ENCODE measurements at places on chromosomes 7 and 10.

GRCh38 chr7:11192506-11192905 is 218.8 kb downstream of the PHF14 start:
- no peak for DNase-seq

DNA sequence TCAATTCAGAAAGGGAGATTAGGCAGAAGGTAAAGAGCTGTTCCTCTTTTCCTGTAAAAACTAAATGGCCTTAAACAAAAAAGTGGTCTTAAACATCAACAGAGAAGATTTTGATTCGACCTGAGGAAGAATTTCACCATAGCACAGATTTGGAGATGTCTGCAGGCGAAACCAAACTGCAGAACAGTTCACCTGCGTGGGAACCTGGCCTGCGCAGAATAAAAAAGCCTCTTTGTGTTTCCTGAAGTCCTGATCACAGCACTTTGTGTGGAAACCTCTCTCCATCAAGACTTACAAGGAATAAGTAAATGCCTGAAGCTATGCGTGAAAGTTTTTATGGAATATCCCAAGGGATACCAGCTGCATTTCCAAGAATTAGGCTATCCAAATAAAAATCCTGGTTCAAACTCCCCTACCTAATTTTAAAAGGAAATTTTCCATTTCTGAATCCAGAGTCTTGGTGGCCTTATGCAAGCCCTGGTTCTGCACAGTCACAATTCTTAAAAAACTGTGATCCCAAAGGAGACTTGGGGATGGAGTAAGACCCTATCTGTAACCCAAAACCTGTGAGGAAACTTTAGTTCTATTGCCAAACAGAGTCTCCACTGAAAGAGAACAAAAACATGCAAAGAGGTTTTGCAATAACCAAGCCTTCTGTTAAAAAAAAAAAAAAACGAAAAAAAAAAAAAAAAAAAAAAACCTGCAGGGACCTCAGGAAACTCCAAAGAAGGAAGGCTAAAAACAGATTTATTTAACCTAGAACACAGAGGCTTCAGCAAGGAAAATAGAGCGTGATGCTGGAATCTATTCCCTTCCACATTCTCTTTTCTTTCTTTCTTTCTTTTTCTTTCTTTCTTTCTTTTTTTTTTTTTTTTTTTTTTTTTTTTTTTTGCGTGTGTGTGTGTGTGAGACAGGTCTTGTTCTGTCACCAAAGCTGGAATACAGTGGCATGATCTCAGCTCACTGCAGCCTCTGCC is 10.4 kb downstream of the CALML3 start:
- DNase-seq, result no peak

DNA sequence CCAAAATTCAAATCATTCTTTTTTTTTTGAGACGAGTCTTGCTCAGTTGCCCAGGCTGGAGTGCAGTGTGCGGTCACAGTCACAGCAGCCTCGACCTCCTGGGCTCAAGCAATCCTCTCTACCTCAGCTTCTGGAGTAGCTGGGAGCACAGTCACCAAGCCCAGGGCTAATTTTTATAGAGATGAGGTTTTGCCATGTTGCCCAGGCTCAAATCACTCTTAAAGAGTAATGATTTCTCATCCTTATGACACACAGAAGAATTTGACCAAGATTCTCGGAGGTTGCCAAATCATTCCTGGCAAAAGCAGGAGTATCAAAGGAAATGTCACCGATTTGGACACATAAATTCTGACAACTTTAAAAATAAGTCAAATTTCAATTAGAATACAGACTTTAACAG is 39.1 kb downstream of the SIRT1 start:
- DNase-seq, result no peak

DNA sequence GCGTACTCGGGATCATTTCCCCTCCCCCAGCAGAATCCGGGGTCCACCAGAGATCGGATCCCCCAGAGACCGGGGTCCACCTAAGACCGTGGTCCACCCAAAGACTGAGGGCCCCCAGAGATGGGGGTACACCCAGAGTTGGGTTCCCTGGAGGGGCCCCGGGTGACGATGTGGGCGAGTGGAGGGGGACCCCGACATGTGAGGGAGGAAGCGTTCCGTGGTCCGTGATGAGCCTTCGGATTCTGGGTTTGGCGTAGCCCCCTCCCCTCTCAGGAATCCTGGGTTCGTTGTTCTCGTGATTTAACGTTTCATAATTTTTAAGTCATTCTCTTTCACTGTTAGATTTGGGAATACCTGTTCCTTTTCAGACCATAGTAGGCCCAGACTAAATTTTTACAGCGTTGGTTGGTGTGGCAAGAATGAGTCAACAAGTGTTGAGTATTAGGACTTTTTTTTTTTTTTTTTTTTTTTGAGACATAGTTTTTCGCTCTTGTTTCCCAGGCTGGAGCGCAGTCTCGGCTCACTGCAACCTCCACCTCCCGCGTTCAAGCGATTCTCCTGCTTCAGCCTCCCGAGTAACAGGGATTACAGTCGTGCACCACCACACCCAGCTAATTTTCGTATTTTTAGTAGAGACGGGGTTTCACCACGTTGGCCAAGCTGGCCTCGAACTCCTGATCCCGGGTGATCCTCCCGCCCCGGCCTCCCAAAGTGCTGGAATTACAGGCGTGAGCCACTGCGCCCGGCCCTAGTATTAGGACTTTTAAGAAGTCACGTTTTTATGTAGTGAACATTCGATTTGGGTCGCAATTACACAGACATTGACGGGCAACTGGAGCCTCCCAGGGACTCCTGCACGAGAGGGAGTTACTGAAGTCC is 672 bp downstream of the GTPBP4 start:
- no peak for DNase-seq

DNA sequence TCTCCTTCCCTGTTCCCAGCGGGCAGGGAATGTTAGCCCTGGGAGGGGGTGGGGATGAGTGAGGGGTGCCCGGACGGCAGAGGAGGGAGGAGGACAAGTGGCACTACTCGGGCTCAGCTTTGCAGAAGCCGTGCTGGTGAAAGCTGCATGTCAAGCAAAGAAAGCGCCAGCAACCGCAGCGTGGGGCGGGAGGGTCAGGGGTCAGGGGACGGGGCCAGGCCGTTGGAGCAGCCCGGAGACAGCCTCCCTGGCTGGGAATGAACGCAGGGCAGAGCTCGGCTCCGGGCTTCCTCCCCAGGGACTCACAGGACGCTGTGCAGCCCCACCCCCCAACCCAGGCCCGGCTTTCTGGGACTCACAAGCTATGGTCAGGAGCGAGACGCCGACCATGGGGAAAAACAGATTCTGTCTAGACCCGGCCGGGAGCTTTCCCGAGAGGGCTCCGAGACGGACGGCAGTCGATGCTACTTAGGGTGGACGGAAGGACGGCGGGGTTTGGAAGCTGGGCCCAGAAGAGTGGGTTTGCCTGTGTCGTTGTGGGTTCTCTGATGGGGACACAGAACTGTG is 113.4 kb downstream of the VIPR2 start:
- DNase-seq, result no peak

- DNase-seq, result no peak
These were observed 4.4 kb upstream of the SNX13 start for GRCh38 chr7:17944720-17945119.

DNA sequence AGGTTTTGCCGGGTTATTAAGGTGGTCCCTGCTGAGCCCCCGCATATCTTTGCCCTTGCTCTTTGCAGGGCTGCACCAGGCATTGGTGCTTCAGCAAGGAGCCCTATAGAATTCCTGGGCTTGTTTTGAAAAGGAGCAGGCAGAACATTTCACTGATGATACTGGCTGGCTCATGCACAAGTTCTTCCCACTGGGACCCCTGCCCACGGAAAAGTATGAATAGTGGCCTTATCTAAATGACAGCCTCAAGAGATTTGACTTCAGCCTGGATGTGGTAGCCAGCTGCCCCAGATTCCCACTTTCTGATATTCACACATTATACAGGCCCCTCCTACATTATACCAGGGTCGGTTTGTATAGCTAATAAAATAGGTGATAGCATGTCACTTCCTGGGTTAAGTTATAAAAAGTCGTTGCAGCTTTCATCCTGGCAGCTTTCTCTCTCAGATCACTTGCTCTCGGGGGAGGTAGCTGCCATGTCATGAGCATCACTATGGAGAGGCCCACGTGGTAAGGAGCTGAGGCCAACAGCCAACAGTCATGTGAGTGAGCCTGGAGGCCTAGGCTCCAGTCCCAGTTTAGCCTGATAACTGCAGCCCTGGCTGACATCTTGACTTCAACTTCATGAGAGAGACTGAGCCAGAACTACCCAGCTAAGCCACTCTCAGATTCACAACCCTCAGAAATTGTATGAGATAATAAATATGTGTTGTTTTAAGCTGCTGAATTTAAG is 16.8 kb upstream of the CRTAC1 start:
- no peak for DNase-seq

GRCh38 chr7:108402865-108403264 is 53.4 kb downstream of the NRCAM start:
- DNase-seq, result no peak

DNA sequence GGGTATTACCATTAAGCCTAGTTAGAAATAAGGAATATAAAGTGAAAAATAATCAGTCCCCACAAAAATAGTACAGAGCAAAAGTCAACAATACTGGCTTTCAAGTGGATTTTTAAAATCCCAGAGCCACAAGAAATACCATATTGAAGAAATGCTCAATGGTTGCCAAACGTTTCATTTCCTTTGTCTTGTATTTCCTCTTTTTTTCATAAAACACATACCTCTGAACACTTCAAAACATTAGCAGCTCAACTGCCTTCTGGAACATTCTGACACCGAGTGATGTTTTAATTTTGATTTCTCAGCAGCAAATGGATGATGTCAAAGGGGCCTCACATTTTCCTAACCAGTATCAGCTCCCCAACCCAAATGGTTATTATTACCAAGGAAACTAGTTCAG is 10.5 kb downstream of the NOD1 start:
- no peak for DNase-seq

DNA sequence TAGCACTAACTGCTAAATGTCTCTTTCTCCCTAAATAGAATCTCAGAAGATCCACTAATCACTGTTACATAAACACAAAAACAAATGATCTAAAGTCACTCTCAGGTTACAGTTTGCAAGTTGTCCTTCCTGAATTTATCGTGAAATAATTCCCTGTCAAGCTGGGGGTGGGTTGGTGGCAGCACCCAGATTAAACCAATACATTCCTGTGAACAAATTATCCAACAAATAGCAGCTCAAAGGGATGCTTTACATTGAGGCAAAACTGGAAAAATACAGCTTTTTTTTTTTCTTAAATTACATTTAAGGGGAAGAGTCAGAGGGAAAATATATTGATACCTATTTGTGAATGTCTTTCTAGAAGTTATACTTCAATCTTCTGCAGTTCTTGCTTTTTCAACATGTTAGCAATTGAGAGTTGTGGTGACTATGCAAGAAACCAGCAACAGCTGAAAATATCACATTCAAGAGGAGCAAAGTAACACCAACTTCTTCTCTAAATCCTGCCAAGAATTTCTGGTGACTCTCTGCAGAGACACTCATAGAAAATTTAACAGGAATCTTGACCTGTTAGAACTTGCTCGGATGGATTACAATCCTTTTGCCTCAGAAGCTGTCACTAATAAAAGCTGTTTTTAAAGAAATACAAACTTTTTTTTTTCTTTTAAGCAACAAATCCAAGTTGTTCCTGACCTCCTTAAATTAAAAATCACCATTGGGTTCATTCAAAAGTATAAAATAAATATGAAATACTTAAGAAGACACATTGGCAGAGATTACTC is 18.9 kb downstream of the LMOD2 start:
- no peak for DNase-seq

DNA sequence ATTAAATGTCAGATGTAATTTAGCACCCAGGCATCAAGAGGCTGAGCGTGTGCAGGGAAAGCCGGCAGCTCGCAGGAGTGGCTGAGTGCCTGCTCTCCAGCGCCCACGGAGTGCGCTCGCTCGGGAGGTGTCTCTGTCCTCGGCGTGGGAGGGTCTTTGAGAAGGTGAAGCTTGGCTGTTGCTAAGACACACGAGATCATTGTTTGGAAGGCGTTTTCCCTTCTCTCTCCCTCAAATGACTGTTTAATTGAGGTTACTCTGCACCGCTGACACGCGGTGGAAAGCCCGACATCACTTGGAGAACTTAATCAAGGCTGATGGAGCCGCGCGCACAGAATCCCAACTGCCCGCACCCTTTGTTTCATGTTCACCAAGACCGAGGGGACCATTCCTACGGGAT is 414.6 kb downstream of the DNAJB6 start:
- no peak for DNase-seq

GRCh38 chr10:70432101-70432500 is 9.4 kb downstream of the NODAL start:
- no peak for DNase-seq

- peak; percentile 54 for DNase-seq
These were observed 20.5 kb upstream of the RASGEF1A start for GRCh38 chr10:43287056-43288007.

DNA sequence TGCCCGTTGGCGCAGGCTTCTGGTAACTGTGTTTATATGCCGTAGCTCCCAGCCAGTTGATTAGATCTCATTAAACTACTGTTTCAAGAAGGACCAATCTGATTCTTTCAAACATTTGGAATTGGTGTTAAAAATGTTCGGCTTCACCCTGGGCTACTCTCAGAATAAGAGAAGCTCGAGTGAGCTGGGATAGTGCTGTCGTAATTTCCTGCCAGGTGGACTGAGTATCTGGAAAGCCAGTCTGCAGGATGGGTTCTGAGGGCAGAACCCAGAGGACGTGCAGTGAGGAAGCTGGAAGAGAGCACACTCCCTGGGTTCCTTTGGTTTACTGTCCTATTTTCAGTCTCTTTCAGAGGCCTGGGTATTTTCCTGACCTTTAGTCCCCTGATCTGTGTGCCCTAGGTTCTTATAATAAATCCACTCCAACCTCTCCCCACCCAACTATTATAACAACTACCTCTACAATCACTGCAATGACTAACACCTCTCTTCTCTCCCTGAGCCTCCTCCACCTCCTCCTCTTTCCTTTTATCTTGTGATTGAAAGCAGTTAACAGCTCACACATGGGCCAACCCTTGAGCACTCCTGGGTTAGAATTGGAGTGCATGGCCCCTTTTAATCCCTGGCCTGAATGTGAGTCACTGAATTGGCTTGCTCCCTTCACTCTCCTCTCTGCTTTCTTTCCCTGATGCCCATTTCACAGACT is 63.0 kb downstream of the AOAH start:
- DNase-seq, result no peak

GRCh38 chr7:108860615-108861014 is 290.9 kb downstream of the DNAJB9 start:
- no peak for DNase-seq

- no peak for DNase-seq
These were observed 539.3 kb upstream of the TEX47 start for GRCh38 chr7:89334797-89335196.

Data from activated CD4-positive, alpha-beta T cell treated with anti-CD3 and anti-CD28 coated beads for 4 hours (primary cell).